ENCODE measurements at places on chromosomes 12 and 14. TPM values are rescaled to one million over a fixed set of nuclear protein-coding genes. Genes with fewer than 3 reads are reported as not detected.

FITM1 gene
- 2.4 TPM for total RNA-seq

KLRD1 gene
- 0.27 TPM for total RNA-seq

ACOT6 gene
- total RNA-seq: not detected

- DNase-seq: no peak
These were observed 52.5 kb upstream of the VASH1 start for GRCh38 chr14:76708771-76709170.

GRCh38 chr12:62400135-62400534 is 66.5 kb upstream of the MON2 start:
- DNase-seq: no peak
